ENCODE measurements at places on chromosomes 12 and 14. TPM values are rescaled to one million over a fixed set of nuclear protein-coding genes. Genes with fewer than 3 reads are reported as not detected.

DNA sequence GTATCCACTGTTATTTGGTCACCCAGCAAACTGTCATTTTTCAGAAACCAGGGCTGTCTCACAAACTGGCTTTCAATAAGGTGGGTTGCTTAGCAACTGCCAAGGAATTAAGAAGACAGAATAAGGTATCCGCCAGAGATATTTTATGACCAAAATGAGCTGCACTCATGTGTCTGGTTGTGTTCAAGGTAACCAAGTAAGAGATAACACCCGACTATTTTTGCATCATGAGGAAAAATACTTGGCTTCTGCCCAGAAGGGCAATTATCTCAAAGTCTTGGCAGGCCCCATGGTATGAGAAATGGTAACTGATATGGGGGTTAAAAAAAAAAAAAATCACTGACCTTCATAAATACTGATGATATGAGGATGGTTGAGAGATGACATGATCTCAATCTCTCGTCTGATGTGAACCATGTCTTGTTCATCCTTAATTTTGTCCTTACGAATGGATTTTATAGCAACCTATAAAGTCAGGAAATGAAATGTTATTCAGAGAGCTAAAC lies 32.6 kb downstream of the NUAK1 start:
- H3K4me1 ChIP-seq, result peaks cover 52% of the 10 kb centered on the region
- no peaks in the 10 kb centered on the region for H3K36me3 ChIP-seq

Gene RTN1
- total RNA-seq, result 0.20 TPM

Gene OR6C2
- total RNA-seq, result not detected

- H3K4me1 ChIP-seq, result no peaks in the 10 kb centered on the region
- no peak for DNase-seq
- H3K36me3 ChIP-seq, result peaks cover 73% of the 10 kb centered on the region
- no peak overlapping the region for H3K27ac ChIP-seq
Measured at GRCh38 chr12:3010214-3010930, 51.2 kb downstream of the TEAD4 start.

Gene PTPN21
- 3.3 TPM for total RNA-seq

DNA sequence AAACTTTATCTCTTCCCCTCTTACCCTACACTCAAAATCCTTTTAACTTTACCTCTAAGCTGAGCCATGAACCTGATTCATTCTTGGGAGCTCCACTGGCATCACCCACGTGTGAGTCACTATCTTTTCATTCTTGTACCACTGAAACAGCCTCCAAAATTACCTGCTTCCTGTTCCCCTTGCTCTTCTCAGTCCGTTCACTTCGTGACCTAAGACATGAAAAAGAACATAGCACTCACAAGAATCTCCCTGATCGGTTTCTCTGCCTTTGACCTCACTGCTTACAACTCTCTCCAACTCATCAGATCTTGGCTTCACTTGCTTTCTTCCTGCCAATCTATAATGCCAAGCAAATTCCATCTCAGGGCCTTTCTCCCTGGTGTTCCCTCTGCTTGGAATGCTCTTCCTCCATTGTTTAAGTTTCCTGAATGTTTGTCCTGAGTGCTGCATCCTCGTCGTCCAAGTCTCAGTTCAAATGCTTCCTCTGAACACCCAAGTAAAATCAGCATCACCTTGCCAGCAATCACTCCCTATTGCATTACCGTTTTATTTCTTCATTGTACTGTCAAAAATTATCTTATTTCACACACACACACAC lies 9.2 kb downstream of the GLIPR1 start:
- H3K4me3 ChIP-seq, result no peak overlapping the region
- DNase-seq, result no peak
- no peaks in the 10 kb centered on the region for H3K27me3 ChIP-seq
- peaks cover 6% of the 10 kb centered on the region for H3K4me1 ChIP-seq

DNA sequence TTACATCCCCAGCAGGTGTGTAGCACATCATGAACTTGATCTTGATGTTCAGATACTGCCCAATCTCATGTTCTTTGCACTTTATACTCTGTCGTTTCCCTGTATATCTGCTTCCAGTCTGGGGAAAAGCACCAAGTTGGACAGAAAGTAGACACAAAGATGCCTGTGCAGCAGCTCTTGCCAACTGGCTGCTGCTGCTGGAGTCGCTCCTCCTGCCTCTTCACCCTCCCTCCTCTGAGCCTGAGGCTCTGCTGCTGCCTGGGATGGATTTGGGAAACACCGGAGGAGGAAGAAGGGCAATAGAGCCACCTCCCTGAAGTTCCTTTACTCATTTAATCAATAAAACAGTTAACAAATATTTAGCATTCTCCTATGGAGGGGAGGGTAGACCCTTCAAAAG lies 32.4 kb downstream of the ADCK1 start:
- no peaks in the 10 kb centered on the region for H3K27me3 ChIP-seq
- DNase-seq, result no peak
- no peak overlapping the region for H3K4me3 ChIP-seq
- no peaks in the 10 kb centered on the region for H3K4me1 ChIP-seq
- no peaks in the 10 kb centered on the region for H3K36me3 ChIP-seq

All from HepG2 (cell line).